ENCODE measurements at places on chromosomes 12 and 14. TPM values are rescaled to one million over a fixed set of nuclear protein-coding genes. Genes with fewer than 3 reads are reported as not detected.

- no peak for DNase-seq
Measured at GRCh38 chr14:82394916-82395315, 861.3 kb upstream of the SEL1L start.

GALNT8 gene
- not detected for total RNA-seq

ANKRD33 gene
- total RNA-seq = not detected

DNA sequence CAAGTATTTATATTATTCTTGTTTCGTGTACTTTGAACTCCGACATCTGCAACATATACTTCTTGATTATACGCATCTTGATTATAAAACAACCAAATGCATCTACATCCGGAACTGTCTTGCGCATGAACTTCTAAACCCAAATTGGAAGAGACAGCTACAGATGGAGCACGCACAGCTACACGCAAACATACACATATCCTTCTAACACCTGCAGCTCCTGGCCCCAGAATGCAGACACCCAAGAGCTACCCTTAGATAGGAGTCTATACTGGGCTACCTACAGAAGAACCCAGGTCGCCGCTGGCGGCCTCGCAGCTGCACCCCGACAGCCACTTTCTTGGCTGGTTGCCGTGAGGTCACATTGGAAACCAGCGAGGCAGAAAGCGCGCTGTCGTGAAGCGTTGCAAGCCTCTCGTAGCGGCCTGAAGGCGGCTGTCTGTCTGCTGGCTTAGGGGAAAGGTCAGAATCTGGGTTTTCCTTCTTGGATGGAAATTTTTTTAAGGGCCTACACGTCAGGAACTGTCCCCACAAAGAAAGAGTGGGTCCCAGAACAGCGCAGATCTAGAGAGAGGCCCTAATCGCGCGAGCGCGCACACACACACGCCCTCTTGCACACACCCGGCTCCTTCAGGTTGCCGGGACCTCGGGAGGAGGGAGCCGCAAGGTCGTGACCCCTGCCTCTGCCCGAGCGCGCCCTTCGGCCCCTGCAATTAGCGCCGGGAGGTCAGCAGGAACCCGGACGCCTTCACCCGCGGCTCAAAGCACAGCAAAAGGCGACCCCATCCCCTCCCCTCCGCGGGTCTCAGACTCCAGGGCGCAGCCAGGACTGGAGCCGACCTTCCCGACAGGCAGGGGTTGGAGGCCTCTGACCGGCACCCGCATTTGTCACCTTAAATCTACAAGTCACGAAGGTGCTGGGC, 17.0 kb downstream of the TBX3 start:
- DNase-seq = no peak

KRT74 gene
- total RNA-seq = not detected

DNA sequence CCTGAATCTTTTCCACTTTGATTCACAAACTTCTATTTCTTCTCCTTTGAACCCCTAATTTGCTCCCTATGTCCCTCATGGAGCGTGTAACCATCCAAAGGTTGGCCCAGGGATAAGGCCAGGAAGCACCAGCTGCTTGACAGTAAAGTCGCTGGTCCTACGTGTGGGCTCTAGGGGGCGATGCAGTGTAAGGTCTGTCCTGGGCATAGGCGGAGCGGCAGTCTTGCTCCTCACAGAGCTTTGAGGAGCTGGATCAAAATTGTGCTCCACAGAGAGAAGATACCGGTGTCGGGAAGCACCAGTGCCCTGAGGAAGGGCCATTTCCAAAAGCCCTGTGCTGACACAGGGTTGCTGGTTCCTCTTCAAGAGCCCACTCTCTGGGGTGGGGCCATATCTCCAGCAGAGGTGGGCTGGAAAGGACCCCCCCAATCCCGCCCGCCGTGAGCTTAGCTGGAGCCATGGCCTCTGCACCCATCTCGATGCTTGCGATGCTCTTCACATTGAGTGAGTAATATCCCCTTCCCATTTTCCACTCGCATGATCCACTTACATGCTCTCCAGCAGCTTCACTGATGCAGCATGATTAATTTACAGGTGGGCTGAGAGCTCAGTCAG, 49.9 kb upstream of the OR4E1 start:
- no peak for DNase-seq

GRCh38 chr14:59161561-59162175, 26.8 kb upstream of the DAAM1 start:
- DNase-seq = peak; percentile 71

DNA sequence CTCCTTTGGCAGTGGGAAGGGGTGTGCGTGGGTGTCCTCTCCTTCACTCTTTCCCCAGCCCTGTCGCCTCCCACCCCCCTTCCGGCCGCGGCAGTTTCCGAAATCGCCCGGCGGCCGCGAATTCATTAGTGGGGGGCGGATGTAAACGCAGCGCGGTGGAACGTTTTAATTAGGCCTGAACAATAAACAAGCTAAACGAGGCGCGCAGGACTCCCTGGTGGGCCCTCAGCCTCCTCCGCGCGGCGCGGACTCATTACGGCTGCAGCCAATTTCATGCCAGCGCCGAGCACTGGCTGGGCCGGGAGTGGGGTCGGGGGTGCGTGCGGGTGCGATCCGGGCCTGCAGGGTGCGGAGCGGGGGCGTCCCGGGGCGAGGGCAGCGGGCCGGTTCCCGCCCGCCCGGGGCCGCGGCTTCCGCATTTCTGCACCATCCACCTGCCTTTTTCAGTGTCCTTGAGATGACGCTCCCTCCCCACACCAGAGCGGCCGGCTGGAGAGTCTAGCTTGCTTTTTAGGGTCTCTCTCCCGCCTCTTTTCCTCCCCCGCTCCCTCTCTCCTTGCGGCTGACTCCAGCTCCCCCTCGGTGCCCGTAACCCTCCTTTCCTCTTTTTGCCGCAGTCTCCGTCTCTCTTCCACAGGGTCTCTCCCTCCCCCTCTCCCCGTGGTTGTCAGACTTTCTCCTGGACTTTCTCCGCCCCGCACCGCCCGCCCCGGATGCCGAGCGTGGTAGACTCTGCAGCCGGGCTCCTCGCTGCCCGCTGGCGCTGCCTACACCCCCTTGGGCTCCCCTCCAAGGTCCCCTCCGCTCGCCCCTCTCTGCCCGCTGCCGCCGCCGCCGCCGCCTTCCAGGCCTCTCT, at the start of gene CISTR:
TSS of gene CISTR (minus strand) at position 644 of the 856 bp plus-strand sequence.
- DNase-seq = no peak

SYNE3 gene
- 5.0 TPM for total RNA-seq

DNA sequence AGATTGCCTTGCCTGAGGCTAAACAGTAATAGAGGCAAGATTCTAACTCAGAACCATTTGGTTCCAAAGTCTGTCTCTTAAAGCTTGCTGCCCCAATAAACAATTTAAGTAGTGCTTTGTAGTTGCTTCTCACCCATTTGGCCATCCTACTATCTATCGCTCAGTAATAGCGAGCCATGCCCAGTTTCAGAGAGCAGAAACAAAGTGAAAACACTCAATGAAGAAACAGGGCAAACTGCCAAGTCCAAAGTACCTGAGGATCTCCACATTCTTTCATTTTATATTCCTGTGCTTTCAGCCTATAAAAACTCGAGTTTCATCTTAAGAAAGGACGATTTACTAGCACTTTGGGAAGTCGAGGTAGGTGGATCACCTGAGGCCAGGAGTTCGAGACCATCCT, 103.3 kb upstream of the BBS10 start:
- DNase-seq = no peak

DNA sequence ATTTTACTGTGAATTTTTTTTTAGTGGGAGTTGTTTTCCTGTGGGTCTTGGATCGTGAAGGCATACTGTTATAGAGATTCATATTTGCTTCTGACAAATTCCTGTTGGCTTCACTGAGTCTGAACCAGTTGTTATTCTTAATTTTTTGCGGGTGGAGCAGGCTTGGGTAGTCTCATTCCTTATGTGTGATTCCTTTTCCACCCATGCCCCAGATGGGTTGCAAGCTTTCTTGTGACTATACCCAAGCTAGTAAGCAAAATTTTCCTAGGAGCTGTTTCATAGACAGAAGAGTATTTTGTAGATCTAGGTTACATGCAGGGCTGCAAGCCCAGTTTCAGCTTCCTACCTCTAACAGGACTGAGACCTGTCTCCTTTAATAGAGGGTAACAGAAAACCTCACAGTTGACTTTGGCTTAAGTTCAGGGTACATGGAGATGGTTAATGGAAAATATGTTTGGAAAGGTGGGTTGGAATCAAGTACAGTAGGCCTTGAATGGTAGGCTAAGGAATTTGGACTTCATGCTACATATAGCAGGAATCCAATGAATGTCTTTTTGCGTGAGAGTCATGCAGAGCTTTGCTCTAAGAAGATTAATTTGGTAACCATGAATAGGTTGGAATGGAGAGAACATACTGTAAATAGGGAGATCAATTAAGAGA, 29.0 kb downstream of the TRMT5 start:
- DNase-seq = no peak

TMEM179 gene
- not detected for total RNA-seq

GPR84 gene
- not detected for total RNA-seq

- DNase-seq = no peak
Measured at GRCh38 chr14:64688811-64689281, 15.4 kb upstream of the PLEKHG3 start.

DNA sequence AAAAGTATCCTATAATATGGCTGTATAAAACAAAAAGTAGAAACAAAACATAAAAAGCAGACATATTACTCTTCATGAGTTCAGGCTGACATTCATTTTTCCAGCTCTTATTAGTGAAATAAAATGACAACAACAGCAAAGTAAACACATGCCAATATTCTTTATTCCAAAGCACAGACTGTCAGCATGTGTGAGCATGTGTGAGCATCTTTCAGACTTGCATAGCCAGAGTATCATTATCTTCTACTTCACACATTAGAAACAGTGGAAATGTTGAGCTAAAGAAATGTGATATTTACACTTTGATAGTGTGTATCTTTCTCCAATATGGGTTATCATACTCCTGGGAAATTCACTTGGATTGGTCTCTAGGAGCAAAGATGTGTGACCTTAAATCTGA, 476.6 kb upstream of the TMEM132C start:
- DNase-seq = no peak

DNA sequence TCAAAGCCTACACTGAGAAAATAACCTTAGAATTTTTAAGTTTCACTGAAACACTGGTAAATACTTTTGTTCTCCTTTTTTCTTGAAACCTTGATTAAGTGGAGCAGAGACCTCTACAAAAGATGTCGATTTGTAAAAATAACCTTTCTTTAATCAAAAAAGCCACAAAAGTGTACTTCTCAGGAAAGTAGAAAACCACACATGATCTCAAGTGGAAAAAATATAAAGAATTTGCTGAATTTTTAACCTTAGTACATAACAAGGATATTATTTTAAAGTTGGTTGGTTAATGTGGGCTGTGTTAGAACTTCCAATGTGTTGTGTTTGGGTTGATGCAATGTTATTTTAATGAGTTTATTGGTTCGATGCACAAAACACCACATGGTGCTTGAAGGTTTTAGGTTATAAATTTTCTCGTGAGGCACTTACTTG, 8.6 kb downstream of the LGR5 start:
- no peak for DNase-seq

VDR gene
- total RNA-seq = 3.9 TPM

BCL2L14 gene
- not detected for total RNA-seq

INSM2 gene
- total RNA-seq = not detected

GRCh38 chr12:95815632-95816212, 25.2 kb upstream of the NTN4 start:
- DNase-seq = peak; percentile 62

PLEKHG7 gene
- under 0.01 TPM for total RNA-seq

DNA sequence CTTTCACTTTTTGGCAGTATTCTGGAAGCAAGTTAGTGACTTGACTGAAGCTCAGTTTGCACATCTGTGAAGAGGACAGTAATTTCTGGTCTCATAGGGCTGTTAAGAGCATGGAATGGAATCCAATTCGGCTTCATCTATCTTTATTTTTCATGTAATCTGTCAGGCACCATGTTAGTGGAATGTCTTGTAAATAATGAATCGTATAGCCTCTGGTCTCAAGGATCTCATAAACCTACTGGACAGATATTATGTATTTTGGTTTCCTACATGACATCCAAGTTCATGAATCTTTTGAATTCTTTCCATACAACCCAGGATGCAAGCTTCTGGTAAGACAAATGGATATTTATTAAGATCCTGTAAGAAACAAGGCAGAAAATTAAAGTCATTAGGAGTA, 24.0 kb downstream of the TMTC2 start:
- DNase-seq = no peak

GRCh38 chr12:96448300-96448699, 41.1 kb upstream of the CFAP54 start:
- peak; percentile 96 for DNase-seq

DNA sequence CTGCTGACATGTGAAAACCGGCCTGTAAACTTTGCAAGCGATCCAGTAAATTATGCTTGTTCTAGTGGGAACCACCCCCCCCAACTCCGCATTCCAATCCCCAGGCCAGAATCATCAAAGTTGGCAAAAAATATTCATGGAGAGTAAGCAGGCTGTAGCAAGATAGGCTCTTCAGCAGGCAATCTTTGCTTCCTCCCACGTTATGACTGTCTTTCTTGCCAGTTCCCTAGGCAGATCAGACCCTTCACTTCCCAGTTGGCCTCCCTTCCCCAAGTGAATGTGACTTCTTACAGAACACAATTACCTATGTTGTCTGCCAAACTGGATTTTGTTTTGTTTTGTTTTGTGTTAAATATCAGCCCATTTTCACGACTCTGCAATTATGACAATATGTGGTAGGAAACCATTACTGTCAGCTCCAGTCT, 1.2 kb upstream of the PTGER2 start:
- peak; percentile 58 for DNase-seq

NEK9 gene
- 31.4 TPM for total RNA-seq

DNA sequence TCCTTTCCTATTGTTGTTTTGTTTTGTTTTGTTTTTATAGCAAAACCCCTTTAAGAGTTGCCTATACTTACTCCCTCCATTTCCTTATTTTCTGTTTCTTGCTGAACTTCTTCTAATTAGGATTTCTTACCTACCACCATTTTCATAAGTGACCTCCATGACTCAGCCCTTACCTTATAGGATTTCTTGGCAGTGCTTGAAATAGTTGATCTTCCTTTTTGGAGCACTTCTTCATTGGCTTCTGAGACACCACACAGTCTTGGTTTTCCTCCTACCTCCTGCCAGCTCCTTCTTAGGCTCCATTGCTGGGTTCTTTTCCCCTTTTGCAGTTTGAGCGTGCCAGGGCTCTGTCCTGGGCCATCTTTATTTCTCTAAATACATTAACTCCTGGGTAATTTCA, 23.4 kb upstream of the EID3 start:
- no peak for DNase-seq

- DNase-seq = peak; percentile 7
Measured at GRCh38 chr12:89098441-89099112, 253.7 kb downstream of the DUSP6 start.

FOXN4 gene
- total RNA-seq = not detected

TMPRSS12 gene
- not detected for total RNA-seq

DNA sequence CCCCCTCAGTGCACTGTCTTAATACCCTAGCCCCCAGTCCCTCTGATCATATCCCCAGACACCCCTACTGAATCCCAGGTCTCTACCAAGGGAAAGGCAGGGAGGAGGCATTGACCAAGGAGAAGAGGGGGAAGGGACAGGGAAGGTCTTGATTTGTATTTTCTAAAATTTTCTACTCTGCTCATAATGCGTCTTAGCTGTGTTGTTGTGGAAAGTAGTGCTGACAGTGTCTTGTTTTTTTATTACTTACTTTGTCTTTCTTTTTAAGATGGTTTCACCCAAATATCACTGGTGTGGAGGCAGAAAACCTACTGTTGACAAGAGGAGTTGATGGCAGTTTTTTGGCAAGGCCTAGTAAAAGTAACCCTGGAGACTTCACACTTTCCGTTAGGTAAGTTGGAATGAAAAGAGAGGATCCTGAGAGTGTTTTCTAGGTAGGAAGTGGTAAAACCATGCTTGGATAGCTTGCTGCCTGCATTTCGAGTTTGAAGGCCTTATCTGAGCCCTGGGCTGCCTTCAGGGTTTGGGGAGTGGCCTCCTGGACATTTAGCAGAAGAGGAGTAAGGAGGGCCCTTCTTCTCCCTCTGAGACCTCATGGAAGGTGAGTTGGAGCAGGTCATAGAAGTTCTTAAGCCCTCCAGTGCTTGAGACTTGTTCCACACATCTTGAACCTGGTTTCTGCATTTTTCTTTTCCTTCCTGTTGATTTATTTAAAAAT, 27.4 kb downstream of the PTPN11 start:
- DNase-seq = no peak
